ENCODE measurements at places on chromosomes 2 and 18. TPM values are rescaled to one million over a fixed set of nuclear protein-coding genes. Genes with fewer than 3 reads are reported as not detected.

DNA sequence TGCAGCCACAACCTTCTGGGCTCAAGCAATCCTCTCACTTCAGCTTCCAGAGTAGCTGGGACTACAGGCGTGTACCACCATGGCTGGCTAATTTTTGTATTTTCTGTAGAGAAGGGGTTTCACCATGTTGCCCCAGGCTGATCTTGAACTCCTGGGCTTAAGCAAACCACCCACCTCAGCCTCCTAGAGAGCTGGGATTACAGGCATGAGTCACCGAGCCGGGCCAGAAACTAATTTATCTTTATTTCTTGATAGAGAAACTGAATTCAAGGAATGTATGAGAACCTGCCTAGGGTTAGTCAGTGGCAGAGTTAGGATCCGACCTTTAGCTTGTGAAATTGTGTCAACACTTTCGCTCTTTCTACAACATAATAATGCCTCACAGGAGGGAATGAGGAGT lies 19.3 kb upstream of the ITGAV start:
- no peak for DNase-seq

- DNase-seq: no peak
Measured at GRCh38 chr2:190043441-190043840, 19.1 kb downstream of the MSTN start.

GRCh38 chr2:109401370-109401769 lies 212.4 kb downstream of the SEPTIN10 start:
- DNase-seq: no peak

DOK1 gene
- 4.1 TPM for total RNA-seq

DNA sequence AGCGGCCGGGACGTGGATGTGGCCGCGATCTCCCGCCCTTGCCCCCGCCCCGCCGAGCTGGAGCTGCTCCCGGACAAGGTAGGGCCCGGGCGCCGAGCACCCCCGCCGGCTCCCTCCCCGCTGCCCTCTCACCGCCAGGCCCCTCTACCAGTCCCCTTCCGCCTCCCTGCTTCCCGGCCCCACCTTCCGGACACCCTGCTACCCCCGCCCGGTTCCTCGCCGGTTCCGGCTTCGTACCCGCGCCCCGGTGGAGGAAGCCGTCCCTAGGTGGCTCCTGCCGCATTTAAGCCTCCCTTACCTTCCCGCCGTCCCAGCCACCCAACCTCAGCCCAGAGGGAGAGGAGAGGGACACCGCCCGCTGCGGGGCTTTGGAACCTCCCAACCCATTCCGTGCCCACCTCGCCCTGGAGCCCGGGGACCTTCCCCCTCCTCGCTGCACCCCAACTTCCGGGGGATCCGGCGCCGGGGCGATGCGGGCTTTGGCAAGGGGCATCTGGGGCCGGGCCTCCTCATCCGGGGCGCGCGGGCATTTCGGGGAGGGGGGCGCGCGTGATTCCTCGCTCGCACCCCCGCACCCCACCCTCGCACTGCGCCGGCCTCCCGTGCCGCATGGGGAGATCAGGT lies 475 bp downstream of the B3GNT2 start:
- DNase-seq: no peak

- peak; percentile 85 for DNase-seq
Measured at GRCh38 chr2:9378433-9379390, 44.6 kb downstream of the ITGB1BP1 start.

GNLY gene
- total RNA-seq: 1.5 TPM

DNA sequence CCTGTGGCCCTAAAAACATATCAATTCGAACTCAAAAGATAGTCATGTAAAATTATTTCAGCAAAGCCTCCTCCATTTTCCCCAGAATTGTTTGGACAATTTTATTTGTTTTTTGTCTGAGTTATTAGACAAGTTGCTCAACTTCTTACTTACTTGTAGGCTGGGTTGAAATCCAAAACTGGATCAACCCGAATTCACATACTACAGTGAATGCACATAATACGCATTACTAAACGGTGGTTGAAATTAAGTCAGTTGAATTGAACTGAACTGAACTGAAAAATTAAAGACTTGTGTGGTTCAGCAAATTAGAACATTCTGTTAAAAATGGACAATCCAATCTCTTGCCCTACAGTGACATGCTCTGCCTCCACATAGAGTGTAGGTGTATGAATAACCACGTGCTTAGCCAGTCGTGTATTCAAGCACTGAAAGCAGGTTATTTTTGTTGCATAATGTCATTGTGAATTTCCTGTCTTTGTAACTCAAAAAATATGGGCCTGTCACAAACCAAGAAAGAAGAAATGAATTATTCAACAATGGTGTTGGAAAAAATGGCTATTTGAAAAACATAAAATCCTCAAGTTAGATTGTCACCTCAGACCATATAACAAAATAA lies 441.0 kb downstream of the TXNL1 start:
- DNase-seq: no peak

- DNase-seq: no peak
Measured at GRCh38 chr2:235606004-235606715, 112.3 kb downstream of the AGAP1 start.

GRCh38 chr2:201572846-201573508 lies 70.3 kb downstream of the TMEM237 start:
- DNase-seq: no peak

- DNase-seq: no peak
Measured at GRCh38 chr2:5756272-5756671, 64.1 kb downstream of the SOX11 start.

- DNase-seq: no peak
Measured at GRCh38 chr2:232573771-232574435, 23.4 kb downstream of the EIF4E2 start.

DNA sequence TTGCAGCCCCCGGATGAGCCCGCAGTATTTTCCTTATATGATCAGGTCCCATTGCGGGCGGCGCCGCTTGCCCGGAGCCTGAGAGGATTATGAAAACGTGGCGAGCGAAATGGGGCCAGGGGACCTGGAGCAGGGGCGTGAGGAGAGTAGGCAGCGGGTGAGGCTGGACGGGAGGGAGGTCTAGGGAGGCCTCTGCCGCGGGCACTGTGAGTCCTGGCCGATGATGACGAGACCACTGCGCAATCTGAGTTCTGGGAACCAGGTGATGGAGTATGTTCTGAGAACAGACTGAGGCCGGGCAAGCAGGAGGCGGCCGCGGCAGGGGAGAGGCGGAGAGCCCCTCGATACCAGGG lies 790 bp upstream of the ACAA2 start:
- DNase-seq: peak; percentile 55

DNA sequence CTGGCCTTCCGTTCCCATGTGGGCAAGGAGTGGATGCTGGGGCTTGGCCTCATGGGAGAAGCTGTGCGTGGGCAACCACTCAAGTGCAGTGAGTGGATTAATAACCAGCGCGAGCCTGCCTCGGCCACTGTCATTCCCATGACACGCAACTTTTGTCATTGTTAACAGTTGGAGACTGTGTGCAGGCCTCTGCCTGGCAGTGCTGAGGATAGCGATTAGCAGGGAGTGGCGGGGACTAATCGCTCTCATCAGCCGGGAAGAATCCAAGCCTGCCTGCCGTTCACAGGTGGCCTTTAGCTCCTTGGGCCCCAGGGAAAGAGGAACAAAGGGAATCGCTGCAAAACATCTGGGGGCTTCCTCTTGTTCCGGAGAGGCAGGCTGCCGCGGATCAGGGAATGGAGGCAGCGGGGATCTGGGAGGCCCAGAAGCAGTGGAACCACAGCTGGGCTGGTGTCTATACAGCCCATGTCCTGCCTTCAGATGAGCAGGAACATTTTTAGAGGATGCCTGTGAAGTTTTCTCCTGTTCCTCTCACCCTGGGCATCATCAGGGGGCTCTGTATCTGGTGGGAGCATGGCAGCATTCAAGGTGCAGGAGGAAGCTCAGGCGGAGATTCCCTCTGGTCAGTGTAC lies 53.8 kb downstream of the CTIF start:
- DNase-seq: no peak

- DNase-seq: peak; percentile 16
Measured at GRCh38 chr2:56741601-56742102, 557.9 kb downstream of the CCDC85A start.

DNA sequence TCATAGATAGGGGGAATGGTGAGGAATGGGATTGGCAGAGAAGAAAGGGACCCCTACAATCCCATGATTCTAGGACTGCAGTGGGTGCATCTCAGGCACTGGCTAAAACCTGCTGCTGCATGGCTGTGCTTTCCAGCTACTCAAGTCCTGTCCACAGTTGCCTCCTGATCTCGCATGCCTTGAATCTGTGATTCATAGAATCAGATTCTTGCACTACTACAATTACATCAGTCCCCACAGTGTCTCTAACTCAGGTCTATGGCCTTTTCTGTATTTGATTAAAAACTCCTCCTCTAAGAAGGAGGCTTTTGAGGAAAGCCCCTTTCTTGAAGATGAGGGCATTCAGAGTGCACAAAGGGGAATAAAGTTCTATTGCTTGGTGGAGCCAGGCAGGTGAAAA lies 117.4 kb downstream of the LRATD1 start:
- DNase-seq: no peak

GRCh38 chr2:46837112-46837454 lies 78.5 kb downstream of the MCFD2 start:
- no peak for DNase-seq

- DNase-seq: peak; percentile 82
Measured at GRCh38 chr18:57803103-57803969, at the start of gene ATP8B1. ATP8B1 (minus strand) TSS chr18:57803315; CDS start chr18:57731807, 71,508 bp downstream.

- no peak for DNase-seq
Measured at GRCh38 chr2:192243488-192243887, 48.8 kb upstream of the TMEFF2 start.
